ENCODE measurements at places on chromosomes 2 and 18.
A peak's percentile ranks its signal among the peaks of the same experiment; 100 is the strongest.

GRCh38 chr2:239275044-239275685 is 125.7 kb downstream of the HDAC4 start:
- no peak for DNase-seq

DNA sequence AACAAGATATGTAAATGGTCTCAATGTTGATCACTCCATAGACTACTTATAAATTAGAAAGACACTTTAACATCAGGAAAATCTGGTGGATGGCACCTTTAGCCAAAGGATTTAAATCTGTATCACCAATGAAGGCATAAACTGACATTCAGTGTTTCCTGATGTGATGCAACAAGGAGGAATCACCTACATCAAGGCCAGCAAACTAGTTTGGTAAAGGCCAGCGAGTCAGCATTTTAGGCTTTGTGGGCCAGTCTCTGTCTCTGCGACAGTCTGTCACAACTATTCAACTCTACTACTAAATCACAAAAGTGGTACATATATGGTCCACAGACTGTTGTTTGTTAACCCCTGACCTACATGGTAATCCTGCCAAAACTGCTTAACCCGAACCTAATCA is 33.3 kb downstream of the C2orf76 start:
- DNase-seq: no peak

DNA sequence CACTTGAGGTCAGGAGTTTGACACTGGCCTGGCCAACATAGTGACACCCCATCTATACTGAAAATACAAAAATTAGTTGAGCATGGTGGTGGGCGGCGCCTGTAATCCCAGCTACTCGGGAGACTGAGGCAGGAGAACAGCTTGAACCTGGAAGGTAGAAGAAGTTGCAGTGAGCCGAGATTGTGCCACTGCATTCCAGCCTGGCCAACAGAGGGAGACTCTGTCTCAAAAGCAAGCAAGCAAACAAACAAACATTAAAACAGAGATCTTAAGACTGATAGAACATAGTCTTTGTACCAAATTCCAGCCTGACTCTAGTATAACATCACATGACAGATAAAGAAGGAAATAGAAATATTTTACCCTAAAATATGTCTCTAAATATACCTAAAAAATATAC is 168.1 kb downstream of the PTPRM start:
- DNase-seq: no peak

- DNase-seq: no peak
Measured at GRCh38 chr18:13439461-13439860, 220.9 kb downstream of the LDLRAD4 start.

DNA sequence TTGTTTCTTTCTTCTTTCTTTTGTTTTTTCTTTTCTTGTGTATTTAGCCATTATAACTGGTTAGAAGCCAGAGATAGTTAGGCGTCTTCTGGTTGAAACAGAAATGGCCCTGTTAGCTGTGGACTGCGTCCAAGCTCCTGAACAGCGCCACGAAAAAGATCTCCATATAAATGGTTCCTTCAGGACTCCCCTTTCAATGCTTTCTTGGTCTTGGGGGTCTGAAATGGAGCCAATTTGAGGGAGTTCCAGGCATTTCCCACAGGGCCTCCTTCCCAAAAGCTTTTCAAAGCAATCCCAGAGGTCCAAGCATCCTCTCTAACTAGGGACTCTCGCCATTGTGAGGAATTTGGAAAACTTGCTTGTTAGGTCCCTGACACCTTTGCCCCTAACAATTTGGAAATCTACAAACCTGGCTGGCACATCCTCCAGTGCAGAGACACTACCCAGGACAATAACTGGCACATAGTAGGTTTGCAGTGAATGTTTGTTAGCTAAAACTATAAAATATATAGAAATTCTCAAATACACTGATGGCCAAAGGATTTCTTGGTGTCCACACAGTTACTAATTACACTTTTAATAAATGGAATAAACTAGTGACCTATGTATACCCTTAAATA is 80.1 kb downstream of the MYCN start:
- no peak for DNase-seq

DNA sequence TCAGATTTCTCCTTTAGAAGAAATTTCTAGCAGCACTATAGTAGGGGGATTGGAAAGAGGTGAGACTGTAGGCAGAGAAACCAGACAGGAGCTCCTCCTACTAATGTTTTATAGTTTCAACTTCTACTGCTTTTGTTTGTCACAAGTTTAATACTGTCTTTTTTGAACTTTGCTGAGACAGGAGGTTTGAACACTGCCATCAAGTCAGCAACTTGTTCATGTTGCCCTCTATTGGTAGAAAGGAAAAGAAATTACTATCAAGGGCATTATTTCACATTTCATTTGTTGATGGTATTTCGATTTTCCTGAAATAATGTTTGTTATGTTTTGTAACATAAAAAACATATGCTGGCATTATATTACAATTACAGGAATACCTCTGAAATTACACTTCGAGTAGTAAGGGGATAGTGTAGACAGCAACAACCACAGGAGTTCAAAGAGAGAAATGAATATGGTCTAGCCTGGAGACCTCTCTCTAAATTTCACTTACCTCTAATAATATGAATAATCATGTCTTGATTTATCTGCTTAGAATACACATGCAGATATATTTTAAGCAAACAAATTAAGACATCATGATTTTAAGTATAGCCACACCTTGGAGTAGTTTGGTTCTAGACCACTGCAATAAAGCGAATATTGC is 12.4 kb upstream of the CCDC88A start:
- DNase-seq: peak; percentile 38

Measured in RPMI8226 (cell line).